ENCODE measurements at places on chromosomes 6 and 20.

- DNase-seq = peak; percentile 41
Measured at GRCh38 chr20:19661717-19662636, 96.1 kb upstream of the RIN2 start.

GRCh38 chr20:31474097-31474436 lies 860 bp downstream of the DEFB124 start:
- DNase-seq = no peak

DNA sequence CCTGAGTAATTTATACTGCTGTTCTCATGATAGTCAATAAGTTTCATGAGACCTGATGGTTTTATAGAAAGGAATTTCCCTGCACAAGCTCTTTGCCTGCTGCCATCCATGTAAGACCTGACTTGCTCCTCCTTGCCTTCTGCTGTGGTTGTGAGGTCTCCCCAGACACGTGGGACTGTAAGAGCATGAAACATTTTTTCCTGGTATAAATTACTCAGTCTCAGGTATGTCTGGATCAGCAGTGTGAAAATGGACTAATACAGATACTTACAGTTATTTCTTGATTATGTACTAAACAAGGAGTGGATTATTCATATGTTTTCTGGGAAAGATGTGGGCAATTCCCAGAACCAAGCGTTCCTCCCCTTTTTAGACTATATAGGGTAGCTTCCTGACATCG lies 1.9 kb upstream of the TRIM38 start:
- DNase-seq = no peak

DNA sequence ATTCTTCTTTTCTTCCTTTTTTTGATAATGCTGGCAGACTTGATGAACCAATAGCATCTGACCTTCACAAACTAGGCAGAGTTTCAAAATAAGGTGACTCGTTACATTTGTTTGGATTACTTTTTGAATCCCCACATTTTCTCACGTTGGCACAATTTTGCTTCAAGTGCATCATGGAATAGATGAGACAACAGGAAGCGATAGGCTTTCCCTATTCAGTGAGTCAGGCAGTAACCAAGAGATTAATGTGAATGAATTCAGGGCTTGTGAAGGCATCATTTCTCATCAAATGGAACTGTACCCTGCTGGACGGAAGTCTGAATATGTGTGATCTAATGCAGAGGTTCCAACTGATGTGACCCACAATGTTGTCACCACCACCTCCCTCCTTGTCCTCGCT lies 10.7 kb downstream of the RFPL4B start:
- DNase-seq = no peak

DNA sequence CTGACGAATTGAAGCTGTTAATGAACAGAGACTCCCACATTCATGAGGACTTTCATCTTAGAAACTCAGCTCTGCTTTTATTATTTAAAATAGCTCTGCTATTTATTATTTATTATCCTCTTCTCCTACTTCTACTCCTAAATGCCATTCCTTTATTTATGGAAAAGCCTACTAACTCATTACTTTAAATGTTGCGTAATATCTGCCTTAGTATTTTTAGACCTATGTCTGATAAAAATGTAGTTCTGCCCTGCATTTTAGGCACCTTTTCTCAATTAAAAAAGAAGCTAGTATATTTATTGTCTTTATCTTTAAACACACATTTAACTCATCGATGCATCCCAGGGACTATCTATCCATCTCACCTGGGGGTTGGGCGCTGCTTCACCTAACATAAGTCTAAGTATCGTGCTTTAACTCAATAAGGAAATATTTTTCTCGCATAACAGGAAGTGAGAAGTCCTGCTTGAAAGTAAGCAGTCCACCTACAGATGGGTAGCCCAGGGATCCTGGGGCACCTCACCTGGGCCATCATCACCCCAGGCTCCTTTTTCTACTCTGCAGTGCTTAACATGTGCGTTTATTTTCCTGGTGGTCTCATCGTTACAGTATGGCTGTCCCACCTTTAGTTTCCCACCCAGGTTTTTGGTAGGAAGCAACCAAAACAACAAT lies 31.3 kb upstream of the FAM184A start:
- no peak for DNase-seq

GRCh38 chr20:56691325-56691998 lies 62.4 kb downstream of the TFAP2C start:
- DNase-seq = no peak

GRCh38 chr6:157860505-157860991 lies 37.5 kb downstream of the SNX9 start:
- DNase-seq = no peak

- DNase-seq = no peak
Measured at GRCh38 chr6:145895802-145896201, 68.4 kb downstream of the SHPRH start.

DNA sequence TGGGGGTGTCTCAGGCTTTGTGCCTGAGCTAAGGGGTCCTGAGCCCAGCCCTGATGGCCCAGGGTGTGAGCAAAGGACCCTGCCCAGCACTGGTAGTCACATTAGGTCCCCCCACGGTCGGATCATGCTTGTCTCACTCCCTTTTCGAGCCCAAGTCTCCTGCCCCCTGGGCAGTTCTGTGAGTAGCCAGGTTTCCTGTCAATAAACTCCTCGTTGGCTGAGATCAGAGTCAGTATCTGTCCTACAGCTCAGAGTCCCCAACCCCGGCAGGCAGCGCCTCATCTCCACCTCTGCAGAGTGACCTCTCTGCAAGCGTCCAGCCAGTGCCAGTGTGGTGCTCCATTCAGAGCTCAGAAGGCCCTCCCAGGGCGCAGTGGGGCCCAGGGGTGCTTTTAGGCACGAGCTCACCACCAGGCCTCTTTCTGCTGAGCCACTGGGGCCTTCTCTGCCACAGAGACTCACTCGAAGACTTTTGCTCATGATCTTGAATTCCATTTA lies 93.7 kb upstream of the PMEPA1 start:
- DNase-seq = no peak

DNA sequence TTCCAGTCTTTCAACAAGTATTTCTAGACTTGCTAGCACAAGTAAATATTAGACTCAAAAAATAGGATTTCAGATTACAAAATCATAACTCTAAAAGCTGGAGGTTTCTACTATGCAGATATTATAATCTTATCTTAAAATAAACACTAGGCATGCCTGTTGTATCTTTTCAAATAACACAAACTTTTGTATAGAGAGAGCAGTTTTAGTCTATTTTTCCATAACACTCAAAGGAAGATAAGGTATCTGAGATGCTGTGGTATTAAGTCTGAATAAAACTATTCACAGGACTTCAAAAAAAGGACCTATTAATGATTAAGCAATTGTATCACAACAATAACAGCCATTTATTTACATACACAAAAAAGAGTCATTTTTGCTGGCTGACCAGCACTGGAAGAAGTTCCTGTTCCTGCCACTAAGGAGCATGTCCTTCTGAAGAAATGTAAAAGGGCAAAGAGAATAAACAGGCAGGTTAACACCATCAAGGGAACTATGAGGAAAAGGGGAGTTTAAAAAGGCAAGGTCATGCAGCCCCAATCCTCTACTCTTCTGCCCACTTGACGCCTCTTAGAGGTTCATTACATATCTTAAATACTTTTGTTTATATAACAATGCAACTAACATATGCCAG lies 39.4 kb downstream of the REPS1 start:
- DNase-seq = no peak

GRCh38 chr6:33851959-33852358 lies 48.2 kb upstream of the MLN start:
- DNase-seq = no peak

- DNase-seq = no peak
Measured at GRCh38 chr6:109628158-109629000, 62.6 kb downstream of the AK9 start.

DNA sequence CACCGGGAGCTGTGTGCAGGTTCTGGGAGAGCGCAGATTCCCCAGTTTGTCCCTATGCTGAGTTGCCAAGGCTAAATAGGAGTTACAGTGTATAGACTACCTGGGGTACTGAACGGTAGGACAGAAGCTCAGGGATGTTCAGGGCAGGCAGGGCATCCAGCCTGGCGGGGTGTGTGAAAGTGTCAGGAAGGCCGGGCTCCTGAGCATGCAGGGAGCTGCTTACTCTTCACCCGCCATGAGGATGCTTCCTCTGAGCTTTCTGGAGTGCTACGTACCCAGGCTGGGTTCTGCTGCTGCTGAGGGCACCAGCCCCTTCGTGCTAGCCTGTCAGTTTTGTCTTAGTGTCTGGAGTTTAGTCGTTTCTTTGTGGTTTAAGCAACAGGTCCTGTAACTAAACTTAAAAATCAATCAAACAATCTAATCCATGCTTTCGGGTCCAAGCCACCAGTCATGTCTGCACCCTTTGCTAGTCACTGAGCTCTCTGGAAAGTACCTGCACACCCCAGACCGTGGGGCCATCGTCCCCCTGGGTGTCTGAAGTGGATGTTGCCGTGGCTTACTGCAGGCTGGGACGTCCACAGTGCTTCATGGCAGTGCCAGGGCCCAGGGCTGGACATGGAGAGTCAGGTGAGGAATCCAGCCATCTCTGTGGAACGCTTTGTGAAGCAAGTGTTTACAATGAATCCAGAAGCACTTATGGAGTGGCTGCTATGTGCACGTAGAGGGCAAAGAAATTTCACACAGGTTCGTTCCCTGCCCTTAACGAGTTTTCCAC lies 220.3 kb upstream of the SNX9 start:
- DNase-seq = no peak

DNA sequence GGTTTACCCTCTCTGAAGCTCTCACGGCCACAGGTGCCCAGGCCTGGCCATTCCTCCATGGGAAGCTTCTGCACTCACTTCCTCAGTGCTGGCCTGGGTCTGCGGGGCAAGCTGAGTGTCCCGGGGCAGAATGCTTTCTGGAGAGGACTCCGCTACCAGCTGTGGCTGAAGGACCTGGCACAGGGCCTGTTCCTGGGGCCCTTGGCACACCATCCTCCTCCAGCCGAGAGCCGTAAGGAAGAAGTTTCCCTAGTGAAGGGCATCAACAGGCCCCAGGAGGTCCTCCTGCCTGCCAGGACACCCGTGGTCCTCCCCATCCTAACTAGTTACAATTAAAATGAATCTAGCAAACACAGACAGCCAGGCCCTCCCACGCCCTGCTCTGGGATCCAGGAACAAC lies 14.0 kb upstream of the KCNK15 start:
- DNase-seq = no peak

GRCh38 chr20:63708301-63709148 lies 686 bp downstream of the ZGPAT start:
- DNase-seq = no peak

DNA sequence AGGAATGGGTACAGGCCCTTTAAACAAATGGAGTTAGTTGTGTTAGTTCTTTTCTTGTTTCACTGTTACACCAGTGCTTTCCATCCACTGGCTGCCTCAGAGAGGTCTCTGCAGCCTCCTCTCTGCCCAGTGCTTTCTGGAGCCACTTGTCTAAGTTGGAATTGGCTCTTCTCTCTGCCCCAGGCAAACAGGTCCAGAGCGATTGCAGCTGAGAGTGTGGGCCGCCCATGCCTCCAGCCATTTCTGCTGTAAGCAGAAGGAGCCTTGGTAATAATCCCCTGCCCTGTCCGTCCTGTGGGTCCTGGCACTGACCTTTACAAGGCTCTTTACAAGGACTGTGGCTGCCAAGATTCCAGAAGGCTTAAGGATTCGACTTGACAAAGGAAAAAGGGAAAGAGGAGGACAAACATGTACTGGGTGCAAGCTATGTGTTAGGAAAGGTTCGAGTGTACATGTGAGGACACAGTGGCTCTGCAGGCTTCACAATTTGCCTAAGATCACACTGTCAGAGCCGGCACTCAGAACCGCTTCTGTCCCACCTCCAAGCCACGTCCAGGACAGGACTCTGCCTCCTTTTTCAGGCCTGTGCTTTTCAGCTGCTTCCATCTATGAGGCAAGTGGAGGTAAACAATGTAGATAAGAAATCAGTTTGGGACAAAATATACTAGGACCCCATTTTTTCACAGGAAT lies 88.5 kb downstream of the POPDC3 start:
- no peak for DNase-seq

DNA sequence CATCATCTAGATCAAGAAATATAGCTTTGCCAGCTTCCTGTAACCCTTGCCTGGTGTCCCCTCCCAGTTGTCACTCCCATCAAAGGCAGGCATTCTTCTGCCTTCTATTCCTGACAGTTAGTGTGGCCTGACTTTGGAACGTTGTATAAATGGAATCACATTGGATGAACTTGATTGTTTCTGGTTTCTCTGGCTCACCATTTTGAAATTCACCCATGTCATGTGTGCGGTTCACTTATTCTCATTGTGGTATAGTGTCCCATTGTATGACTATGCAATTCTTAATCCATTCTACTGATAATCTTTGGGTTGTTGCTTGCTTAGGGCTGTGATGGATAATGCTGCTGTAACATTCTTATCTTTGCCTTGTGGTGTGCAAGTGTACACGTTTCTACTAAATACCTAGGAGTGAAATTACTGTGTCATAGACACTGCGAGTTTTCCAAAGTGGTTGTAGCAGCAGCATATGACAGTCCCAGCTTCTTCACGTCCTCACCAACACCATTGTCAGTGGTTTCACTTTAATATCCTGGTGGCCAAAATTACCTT lies 73.2 kb downstream of the VEGFA start:
- DNase-seq = no peak

DNA sequence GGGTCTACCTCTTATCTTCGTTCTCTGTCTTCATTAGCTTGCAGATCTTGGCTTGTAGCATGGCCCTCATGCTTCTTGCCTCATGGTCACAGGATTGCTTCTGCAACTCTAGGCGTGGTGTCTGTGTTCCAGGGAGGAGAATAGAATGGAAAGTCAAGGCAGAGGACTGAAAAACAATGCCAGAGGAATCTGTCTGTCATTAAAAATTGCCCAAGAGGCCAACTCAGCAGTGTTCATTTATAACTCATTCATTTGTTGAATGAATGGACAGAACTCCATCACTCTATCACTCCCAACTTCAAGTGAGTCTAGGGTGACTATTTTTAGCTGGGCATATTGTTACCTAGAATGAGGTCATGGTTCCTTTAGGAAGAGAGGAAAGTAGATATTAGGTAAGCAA lies 179.6 kb downstream of the UST start:
- DNase-seq = no peak
